ENCODE measurements at places on chromosomes 1 and 21. TPM values are rescaled to one million over a fixed set of nuclear protein-coding genes. Genes with fewer than 3 reads are reported as not detected.

DNA sequence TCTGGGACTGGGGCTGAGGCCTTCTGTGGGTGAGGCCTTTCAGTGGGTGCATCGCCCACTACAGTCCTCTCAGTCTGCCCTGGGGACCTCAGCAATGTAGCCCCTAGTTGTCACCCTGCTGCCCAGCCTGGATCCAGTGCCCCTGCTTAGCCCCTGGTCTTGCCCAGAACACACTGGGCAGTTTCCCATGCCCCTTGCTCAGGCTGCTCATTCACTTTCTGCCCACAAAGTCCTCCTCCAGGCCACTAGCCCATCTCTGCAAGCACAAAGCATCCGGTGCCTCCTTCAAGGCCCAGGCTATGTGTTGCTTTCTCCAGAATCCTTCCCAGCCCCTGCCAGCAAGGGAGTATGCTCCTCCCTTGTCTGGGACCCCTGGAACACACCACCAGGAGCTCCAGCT is 5.4 kb upstream of the ADORA1 start:
- DNase-seq = peak; percentile 30

Gene OR14K1
- total RNA-seq = 0.36 TPM

DNA sequence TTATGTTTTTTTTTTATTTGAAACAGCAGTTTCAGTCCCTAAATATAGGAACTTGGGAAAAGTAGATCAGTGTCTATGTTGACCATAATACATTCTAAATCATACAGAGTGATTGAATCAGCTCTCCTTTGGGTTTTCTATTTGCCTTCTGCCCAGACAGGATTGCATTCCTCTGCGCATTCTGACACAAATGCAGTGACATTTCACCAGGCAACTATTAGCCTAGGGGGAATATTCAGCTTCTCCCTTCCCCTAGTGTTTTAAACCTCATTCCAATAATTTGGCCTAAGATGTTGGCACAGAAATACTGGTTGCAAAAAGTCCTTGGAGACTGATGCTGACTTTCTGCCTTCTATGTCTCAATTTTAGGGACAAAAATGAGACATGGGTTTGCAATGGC is 172.8 kb downstream of the PTGER3 start:
- no peak for DNase-seq

DNA sequence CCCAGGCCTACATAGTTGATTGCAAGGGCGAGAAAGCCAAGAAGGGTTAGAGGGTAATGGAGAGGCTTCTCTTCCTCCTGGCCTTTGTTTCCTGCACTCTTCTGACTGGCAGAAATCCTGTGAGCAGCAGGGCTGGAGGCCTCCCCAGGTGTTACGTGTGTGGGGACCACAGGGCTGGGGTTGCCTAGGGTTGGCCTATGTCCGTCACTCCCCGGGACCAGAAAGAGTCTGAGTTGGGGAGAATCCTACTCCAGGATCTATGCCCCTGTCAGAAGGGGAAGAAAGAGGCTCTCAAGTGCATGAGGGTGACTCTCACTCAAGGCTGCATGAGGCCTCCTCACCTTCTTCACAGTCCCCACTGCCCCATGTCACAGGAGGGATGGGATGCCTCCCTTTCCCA is 38.5 kb downstream of the IGFN1 start:
- DNase-seq = peak; percentile 48

GRCh38 chr1:18886003-18886335 is 16.4 kb downstream of the ALDH4A1 start:
- peak; percentile 97 for DNase-seq

GRCh38 chr1:181169281-181169865 is 80.9 kb downstream of the IER5 start:
- DNase-seq = no peak

DNA sequence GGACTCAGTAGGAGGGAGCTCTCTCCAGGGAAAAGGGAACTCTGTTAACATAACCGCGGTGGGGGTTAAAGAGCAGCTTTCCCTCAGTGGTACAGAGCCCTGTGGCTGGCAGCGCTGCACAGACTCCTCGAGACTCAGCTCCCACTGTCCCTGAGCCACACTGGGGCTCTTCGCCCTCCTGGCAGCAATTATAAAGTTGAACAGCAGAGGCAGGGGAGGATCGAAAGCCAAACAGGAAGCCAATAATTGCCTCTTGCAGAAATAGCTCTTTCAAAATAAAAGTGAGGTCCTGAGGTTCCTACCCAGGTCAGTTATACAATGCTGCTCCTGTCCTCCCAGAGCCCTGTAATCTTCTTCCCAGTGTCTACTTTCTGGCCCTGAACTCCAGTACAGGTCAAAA is 77.0 kb downstream of the FAM78B start:
- DNase-seq = no peak

DNA sequence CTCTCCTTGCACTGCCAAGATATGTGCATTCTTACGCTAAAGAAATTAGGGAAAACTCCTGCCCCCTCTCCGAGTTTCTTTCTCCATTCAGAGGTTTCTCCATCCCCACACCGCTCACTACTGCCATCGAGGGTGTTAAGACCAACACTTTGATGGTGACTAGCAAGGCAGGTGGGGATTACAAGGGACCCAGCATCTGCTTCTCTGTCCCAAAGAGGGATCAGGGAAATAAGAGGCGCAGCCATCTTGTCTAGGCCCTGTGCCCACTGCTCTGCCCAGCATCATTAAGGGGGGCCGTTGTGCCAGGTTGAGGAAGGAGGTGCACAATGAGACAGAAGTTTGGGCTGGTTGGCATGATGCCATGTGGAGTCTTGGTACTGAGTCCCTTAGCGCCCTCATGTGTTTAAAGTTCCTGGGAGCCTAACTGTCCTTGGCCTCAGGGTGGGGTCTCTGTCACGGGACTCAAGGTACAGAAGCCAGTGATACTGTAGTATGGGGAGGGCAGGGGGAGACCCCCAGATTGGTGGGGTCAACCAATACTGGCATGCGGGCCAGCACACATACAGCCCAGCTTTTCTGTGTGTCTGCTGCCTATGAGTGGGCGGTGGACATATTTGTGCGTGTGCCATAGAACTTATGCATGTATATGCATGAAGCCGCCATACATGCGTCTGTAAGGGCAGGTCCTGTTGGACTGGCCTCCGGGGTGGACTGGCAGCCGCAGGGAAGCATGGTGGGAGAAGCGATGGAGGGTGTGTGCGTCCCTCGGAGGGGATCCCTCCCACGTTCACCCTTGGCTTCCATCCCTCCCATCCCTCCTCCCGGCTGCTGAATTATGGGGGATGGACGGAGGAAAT is 5.5 kb downstream of the EFNA3 start:
- peak; percentile 91 for DNase-seq

DNA sequence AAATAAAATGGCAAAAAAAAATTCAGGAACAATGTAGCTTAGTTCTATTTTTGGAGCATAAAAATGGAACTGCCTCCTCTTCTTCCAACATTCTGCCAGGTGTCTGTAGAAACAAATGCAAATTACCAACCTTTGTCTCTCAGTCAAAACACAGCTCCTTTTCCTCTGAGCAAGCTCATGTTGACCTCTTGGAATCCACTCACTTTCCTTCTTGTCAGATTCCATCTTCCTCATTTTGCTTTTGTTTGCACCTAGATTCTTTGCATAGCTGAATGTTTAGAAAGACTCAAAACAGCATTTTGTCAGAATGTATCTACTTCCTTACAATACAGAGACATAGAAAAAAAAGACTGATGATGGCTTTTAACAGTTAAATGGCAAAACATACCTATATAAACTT is 178.2 kb downstream of the ADGRL2 start:
- DNase-seq = no peak

Gene NBPF20
- 2.4 TPM for total RNA-seq

- no peak for DNase-seq
Observed at GRCh38 chr1:147611021-147611426, 59.3 kb downstream of the ACP6 start.

DNA sequence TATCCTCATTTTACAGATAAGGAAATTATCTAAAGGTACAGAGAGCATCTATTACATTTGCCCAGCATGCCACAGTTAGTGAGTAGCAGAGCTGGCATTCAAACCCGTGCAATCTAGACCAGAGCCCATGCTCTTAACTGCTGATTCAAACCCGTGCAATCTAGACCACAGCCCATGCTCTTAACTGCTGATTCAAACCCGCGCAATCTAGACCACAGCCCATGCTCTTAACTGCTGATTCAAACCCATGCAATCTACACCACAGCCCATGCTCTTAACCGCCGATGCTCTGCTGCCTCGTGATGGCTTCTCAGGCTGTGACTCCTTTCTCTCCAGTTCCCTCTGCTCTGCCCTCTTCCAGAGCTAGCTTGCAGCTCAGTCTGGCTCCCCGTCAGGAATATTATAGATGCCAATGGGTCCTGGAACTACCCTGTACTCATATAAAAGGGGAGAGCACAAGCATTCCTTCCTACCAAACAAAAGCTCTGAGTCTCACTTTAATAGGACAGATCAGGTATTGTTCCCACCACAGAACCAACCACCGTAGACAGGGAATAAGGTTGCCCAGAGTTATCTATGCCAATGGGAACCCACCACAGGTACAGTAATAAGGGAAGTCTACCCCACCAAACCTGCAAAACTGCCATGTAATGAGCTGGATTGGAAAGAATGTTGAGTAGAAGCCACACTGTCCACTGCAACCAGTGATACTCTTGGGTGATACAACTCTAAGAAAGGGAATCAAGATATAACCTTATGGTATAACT is 78.4 kb downstream of the SMYD3 start:
- peak; percentile 94 for DNase-seq

Gene AKNAD1
- not detected for total RNA-seq

GRCh38 chr1:39757501-39757900 is 13.6 kb downstream of the OXCT2 start:
- DNase-seq = no peak

Gene ATP1A2
- total RNA-seq = 0.72 TPM

- no peak for DNase-seq
Observed at GRCh38 chr1:62613325-62613727, 16.0 kb downstream of the ANGPTL3 start.

Gene PM20D1
- total RNA-seq = not detected

DNA sequence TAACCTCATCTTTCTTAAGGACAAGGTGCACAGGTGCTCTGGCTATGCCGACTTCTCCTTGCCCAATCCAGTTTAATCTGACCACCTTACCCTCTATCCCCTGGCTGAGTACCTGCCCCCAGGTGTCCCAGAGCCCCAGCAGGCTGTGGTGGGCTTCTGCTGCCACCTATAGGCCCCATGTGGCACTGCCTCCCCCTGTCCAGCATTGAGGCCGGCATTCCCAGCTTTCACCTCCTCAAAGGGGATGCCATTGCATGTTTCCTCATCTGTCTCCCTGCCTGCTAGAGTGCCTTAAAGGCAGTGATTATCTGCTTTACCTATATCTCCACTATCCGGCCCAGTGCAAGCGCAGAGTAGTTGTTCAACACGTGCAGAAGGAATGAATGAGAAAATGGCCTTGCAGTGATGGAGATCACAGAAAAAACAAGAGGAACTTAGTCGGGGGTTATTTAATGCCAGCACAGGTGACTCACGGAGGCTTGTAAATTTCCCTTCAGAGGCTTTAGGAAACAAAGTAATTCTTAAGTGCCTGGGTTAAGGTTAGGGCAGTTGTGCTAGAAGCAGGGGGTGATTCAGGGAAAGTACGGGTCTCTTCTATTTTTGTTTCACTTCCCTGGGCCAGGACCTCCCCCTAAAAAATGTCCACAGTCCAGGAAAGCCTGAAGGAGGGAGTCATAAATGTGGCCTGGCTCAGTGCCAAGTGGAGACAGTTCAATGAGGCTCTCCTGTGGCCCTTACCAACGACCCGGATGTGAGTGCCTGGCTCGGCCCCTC is 131.8 kb upstream of the NGF start:
- peak; percentile 84 for DNase-seq

- peak; percentile 25 for DNase-seq
Observed at GRCh38 chr1:11499601-11500331, 20.8 kb downstream of the DISP3 start.

Gene PGLYRP4
- not detected for total RNA-seq

Gene NGF
- total RNA-seq = 3.8 TPM

Gene BTBD8
- total RNA-seq = 5.8 TPM

GRCh38 chr1:184051138-184051484 is 419 bp upstream of the TSEN15 start:
- peak; percentile 69 for DNase-seq

Measured in osteoblast (primary cell).